Left renal pelvis (tissue), 4 donors: ENCODE measurements at places on chromosomes 13 and 19. TPM values are rescaled to one million over a fixed set of nuclear protein-coding genes. Genes with fewer than 3 reads are reported as not detected.

BORCS8 gene
- polyA plus RNA-seq = 24.9 TPM

DNA sequence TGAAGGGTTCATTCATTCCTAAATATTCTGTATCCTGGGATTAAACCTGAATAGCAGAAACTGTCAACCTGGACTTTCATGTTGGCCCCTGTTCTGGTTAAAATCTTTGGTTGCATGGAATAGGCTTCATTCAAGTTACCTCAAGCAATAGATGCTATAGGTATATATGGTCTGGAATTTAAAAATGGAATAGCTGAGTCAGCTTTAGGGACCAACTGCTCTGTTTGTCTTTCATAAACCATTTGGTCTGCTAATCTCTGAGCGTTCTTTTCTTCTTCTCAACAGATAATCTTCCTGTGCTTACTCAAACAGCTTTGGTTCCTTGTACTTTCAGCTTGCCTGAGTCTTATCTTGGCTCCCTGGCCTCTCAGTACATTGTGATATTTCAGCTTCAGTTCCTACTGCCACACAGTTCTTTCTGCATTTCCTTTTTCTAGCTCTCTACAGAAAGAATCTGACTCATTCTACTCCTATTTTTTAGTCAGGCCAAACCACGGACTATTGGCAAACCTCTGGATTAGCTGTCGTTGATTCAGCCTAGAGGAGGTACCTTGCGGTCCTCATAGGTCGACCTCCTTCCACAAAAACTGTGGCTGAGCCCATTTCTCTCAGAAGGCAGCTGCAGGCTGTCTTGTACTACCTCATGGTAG is 35.9 kb upstream of the MAB21L1 start:
- DNase-seq = no peak

GRCh38 chr13:98129059-98129746 is 13.7 kb upstream of the FARP1 start:
- no peak for DNase-seq

VSTM2B gene
- 0.79 TPM for polyA plus RNA-seq

DNA sequence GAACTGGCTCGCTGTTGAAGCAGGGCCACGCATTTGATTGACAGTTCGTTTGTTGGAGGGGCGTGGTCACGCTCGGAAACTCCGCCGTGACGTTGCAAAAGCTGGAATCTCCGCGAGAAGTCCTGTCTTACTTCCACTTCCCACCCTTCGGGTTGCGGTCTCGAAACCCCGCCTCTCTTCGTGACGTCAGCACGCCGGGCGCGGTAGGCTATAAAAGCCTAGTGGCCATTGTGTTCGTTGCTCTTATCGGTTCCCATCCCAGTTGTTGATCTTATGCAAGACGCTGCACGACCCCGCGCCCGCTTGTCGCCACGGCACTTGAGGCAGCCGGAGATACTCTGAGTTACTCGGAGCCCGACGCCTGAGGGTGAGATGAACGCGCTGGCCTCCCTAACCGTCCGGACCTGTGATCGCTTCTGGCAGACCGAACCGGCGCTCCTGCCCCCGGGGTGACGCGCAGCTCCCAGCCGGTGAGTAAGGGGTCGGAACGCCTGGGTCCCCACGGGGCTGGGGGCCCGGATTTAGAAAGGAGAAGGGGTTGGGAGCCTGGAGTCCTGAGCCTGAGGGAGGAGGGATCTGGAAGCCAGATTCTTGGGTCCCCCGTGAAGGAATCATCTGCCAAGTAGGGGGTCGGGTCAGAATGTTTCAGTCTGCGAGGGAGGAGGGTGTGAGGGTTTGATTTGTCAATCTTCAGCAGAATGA is at the start of gene PPP1R15A:
Gene PPP1R15A, plus strand, starts transcription at position 240 of the 702 bp plus-strand sequence. CDS start 813 bp downstream, outside the sequence.
- peak; percentile 98 for DNase-seq

- DNase-seq = no peak
Measured at GRCh38 chr19:13366529-13367143, 139.6 kb downstream of the CACNA1A start.

C19orf85 gene
- not detected for polyA plus RNA-seq

DNA sequence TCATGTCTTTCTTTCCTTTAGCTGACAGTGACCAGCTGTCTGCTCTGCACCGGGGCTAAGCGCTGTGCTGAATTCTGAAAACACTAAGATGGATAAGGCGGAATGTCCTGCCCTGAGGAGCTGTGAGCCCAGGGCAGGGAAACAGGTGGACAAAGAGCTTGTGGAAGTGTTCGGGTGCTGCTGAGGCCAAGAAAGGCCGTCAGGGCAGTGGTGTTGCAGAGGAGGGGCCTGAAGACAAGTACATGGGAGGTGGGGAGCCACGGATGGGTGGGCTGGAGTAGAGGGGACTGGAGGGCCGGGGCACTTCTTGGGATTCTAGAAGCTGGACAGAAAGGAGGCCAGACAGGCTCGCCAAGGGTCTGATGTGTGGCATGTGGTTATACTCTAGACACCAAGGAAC is 66.2 kb upstream of the GPR183 start:
- DNase-seq = no peak

IL4I1 gene
- 3.4 TPM for polyA plus RNA-seq

DNA sequence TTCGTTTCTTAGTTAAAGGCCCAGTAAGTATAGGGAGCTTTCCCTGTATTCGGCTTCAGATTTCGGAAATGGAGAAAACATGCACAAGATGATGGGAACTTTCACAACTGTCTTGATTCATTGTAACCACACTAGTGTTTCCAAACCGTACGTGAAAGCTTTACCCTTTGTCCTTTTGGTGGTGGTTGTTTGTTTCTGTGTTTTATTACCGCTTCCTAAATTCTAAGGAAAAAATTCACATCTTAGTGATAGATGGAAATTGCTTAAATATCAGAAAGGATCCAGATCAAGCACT is 504 bp upstream of the VWA8 start:
- DNase-seq = no peak

DNA sequence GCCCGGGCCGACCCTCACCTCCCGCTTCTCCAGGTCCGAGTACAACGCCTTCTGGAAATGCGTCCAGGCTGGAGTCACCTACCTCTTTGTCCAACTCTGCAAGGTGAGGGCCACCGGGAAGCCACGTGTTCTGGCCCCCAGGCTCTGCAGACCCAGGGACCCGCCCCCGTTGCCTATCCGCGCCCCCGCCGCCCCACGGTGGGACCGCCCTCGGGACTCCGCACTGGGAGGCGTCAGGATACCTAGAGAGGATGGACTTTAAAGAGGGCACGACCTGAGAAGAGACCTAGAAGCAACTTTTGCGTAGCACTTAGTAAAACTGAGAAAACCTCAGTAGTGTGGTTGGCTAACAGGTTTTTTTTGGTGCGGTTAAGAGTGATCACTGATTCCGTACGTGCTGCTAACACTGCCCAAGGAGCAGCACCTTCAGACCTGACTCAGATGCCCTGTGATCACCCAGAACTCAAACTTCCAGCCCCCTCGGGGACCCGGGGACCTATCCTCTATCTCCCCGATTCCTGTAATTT is 492 bp downstream of the TMEM147 start:
- DNase-seq = no peak

B3GNT8 gene
- 5.7 TPM for polyA plus RNA-seq

DNA sequence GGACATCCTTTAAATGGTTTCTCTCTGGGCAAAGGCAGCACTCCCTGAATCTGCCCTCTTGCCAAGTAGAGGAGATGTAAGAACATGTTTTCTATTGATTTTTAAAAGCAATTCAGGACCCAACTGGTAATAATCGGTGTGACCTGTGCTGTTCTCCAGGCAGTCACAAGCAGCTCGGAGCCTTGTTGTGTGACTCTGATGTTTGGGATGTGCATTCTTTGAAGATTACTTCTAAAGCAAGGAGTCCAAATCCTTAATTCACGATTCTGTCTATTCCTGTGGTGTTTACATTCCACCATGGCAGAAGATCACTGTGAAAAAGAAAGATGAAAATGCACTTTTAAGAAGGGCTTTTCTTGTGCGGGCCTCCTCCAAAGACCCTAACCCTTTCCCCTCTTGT is 122.3 kb upstream of the ZNF536 start:
- DNase-seq = no peak

DNA sequence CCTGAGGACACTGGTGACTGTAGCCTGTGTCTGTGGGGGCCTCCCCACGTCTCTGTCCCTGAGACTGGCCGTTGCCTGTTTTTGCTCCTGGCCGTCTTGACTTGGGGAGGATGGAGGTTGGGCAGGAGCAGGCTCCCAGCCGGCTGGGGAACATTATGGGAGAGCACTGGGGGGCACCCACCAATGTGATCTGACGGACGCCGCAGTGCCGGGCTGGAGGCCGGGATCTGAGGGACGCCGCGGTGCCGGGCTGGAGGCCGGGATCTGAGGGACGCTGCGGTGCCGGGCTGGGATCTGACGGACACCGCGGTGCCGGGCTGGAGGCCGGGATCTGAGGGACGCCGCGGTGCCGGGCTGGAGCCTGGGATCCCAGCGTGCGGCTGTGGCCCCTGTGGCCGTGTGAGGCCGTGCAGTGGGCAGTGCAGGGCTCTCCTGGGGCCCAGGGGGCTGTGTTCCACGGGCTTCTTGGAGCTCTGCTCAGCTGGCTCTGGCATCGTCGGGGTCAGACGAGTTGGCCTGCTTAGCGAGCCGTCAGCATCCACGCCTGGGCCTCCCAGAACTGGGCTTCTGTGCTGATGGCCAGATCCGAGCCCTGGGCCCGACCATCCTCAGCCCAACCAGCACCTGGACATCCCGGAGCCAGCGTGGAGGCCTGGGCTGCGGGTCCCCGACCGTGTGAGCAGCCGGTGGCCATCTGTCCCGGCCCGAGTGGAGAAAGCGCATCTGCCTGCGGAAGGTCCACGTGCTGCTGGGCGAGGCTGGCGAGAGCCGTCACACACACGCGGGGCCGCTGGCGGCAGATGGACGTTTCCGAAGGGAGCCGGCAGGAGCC is 45.8 kb downstream of the GAS6 start:
- no peak for DNase-seq

ATXN8OS gene
- polyA plus RNA-seq = 0.29 TPM

GRCh38 chr19:40365613-40366401 is 17.3 kb downstream of the PLD3 start:
- peak; percentile 81 for DNase-seq

CTU1 gene
- 2.6 TPM for polyA plus RNA-seq

DNA sequence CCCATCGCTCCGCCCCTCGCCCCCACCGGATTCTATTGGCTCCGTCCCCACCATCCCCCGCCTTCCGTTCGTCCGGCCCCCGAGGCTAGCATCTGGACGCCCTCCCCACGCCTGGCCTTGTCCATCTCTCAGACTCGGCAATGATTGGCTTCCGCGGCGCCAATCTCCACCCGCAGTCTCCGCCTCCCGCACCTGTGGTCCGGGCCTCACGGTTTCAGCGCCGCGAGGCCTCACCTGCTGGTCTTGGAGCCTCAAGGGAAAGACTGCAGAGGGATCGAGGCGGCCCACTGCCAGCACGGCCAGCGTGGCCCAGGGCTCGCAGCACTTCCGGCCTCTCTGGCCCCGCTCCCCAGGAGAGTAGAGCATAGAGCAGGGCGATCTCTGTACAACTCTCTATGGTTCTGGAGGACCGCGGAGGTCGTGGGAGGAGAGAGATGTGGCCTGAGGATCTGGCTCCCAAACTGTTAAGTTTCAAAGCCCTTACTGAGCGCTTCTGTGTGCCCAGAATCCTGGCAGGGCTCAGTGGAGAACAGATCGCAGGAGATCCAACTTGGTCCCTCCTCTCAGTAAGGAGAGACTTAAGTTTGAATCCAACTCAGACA is at the start of gene ERCC1:
Gene ERCC1, minus strand, starts transcription at position 329 of the 602 bp plus-strand sequence. CDS start 543 bp downstream, outside the sequence.
- DNase-seq = peak; percentile 86

- DNase-seq = no peak
Measured at GRCh38 chr19:2266183-2266993, 10.2 kb upstream of the JSRP1 start.

- DNase-seq = no peak
Measured at GRCh38 chr13:111318386-111318785, 2.1 kb upstream of the TEX29 start.

- DNase-seq = no peak
Measured at GRCh38 chr13:86856991-86857390, 814.2 kb upstream of the SLITRK5 start.

CYP2A7 gene
- polyA plus RNA-seq = not detected

- no peak for DNase-seq
Measured at GRCh38 chr13:113545931-113546516, 38.5 kb upstream of the TFDP1 start.

LGI4 gene
- polyA plus RNA-seq = 3.4 TPM

RFPL4AL1 gene
- 0.20 TPM for polyA plus RNA-seq

PLPP2 gene
- 1.2 TPM for polyA plus RNA-seq

ZNF527 gene
- polyA plus RNA-seq = 10.6 TPM

GRCh38 chr13:113630296-113630695 is 27.7 kb downstream of the ATP4B start:
- DNase-seq = no peak

- DNase-seq = no peak
Measured at GRCh38 chr19:44598880-44599279, 14.5 kb upstream of the IGSF23 start.

DNA sequence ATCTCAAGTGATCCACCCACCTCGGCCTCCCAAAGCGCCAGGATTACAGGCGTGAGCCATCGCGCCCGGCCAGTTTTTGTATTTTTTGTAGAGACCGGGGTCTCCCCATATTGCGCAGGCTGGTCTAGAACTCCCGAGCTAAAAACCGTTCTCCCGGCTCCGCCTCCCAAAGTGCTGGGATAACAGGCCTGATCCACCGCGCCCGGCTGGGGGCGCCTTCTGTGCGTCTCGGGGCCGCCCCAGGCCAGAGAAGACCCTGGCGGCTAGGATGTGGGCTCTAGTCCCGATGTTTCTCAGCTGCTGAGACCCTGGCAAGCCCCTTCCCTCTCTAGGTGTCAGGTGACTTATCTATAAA is 3.6 kb downstream of the ARHGAP45 start:
- no peak for DNase-seq

ZFP14 gene
- 14.0 TPM for polyA plus RNA-seq

VSIG10L gene
- polyA plus RNA-seq = 5.2 TPM

SPACA4 gene
- not detected for polyA plus RNA-seq

- DNase-seq = peak; percentile 29
Measured at GRCh38 chr13:90717451-90717936, 630.0 kb upstream of the MIR17HG start.

DNA sequence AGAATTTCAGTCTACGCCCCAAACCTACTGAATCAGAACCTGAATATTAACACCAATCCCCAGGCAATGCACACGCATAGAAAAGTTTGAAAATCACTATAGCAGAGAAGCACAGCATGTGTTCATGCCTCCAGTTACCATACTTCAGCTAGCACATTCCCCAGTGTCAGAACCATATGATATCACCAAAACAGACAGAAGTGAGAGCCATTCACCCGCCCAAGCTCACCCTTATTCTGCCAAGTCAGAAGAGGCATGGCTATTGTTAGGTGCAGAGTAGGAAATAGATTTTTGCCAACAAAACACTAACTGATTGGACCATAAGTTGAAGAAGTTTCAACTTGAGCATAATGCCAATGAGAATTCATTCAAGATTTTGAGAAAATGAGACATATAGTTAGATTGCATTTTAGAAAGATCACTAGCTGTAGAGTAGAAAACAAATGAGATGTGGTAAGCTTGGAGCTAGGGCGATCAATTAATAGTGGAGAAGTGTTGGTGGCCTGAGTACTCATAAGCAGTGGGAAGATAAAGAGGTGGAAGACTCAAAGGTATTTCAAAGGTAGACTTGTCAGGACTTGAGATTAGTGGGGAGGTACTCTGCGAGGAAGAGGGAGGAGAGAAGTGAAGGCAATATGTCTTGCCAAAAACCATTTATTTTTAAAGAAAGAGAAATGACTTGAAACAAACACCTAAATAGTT is 492.4 kb downstream of the SUCLA2 start:
- DNase-seq = no peak

CHMP2A gene
- polyA plus RNA-seq = 113 TPM

GRCh38 chr19:12660980-12661379 is 5.6 kb downstream of the MAN2B1 start:
- DNase-seq = no peak

HPN gene
- 118 TPM for polyA plus RNA-seq

GRCh38 chr13:47955836-47956235 is 45.2 kb downstream of the SUCLA2 start:
- no peak for DNase-seq

GRCh38 chr13:64428196-64428595 is 2801.9 kb downstream of the PCDH9 start:
- DNase-seq = no peak
